ENCODE measurements at places on chromosomes 12 and 14. TPM values are rescaled to one million over a fixed set of nuclear protein-coding genes. Genes with fewer than 3 reads are reported as not detected.

The VASH1 gene
- 5.8 TPM for total RNA-seq

DNA sequence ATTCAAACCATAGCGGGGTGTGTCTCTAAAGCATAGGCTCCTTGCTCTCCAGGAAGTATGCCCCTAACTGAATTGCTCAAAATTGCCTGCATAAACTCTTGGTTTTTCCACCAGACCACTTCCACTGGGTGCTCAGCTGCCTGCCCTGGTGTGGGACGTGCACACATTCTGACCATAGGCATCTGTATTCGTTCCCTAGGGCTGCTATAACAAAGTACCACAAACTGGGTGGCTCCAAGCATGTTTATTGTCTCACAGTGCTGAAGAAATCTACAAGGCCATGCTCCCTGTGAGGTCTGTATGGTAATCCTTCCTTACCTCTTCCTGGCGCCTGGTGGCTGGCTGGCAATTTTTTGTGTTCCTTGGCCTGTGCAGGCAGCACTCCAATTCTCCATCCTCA is 16.4 kb upstream of the GALNT6 start:
- DNase-seq = no peak

The TRHDE gene
- 1.0 TPM for total RNA-seq

The FAM186B gene
- 0.46 TPM for total RNA-seq

GRCh38 chr14:59753512-59753911 is 117.1 kb downstream of the RTN1 start:
- no peak for DNase-seq

GRCh38 chr12:103841690-103842584 is 903 bp upstream of the NT5DC3 start:
- DNase-seq = peak; percentile 90

GRCh38 chr12:117059156-117059555 is 40.1 kb downstream of the TESC start:
- DNase-seq = no peak
